HuH-7.5 (cell line): ENCODE measurements at places on chromosomes 7 and 10.

DNA sequence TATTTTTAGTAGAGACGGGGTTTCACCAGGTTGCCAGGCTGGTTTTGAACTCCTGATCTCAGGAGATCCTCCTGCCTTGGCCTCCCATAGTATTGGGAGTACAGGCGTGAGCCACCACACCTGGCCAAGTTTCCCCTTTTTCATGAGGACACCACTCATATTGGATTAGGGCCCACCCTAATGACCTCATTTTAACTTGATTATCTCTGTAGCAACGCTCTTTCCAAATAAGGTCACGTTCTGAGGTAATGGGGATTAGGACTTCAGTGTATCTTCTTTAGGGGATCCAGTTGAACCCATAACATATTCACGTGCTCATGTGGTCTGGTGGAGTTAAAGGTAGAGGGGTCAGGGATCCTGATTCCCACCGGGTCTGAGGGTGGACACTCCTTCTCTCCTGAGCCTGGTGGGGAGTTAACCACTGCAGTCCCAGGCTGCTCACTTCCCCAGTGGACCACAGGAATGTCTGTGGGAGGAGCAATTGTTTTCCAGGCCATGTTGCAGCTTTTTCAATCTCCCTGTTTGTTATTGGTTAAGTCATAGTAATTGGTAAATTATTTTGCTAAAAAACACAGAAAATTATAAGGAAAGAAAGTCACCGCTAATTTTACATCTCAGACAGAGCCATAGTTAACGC, 130.5 kb downstream of the GRK5 start:
- no peak for DNase-seq

DNA sequence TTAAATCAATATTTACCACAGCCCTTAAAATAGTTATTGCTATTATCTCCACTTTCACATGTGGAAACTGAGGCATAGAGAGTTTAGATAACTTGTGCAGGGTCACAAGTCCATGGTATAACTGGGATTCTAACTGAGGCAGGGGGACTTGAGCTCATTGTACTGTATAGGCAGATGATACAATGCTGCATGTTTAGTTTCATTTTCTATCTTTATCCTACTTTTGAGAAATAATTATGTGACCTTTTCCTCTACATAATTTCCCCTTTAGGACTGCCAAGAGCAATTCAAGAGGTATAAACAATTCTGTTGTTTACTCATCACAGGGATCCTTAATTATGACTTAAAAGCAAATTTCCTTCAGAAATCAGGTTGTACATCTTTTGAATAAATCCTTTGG, 193.1 kb downstream of the SUGCT start:
- no peak for DNase-seq

- no peak for DNase-seq
These were observed 14.1 kb downstream of the SLC18A2 start for GRCh38 chr10:117254774-117255735.

DNA sequence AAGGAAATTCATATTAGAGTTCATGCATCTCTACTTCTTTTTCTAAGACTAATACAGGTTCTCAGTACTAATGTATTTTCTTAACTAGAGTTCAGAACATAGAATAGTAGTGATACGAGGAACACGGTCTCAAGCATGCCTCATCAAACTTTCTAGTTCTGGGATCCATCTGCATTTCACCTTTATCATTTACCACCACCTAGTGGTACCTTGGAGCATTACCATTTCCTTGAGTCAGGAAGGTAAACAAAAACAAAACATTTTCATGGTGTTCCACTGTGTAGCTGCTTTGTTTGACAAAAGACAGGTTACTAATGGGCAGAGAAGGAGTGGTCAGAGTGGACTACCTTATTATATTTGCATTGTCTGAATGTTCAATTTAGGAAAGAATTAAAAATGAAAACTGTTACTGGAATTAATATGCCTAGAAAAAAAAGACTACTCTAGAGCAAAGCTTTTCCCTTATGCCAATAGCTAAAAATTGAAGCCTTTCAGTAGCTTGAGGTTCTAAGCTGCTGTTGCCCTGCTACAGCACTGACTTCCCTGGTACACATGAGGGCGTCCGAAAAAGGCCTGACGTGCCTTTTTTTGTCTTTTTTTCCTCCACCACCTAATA, 44.5 kb downstream of the STARD3NL start:
- DNase-seq = peak; percentile 16

- no peak for DNase-seq
These were observed 192.8 kb upstream of the KLF6 start for GRCh38 chr10:3977761-3978160.

DNA sequence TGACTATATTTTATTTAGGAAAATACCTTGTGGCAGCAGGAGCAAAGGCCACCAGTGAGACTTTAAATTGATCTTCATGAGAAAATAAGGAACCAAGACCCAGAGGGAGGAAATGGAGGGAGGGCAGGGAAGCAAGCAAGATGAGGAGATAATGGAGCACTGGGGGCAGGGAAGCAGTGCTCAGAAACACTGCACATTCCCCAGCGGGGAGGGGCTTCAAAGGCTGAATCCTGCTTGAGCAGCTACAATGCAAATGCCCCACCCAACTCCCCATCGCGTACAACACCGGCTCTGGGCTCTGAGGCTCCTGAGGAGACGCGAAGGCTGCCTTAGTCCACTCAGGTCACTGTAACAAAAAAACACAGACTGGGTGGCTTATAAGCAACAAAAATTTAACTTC, 503.8 kb downstream of the GRID1 start:
- DNase-seq = no peak

GRCh38 chr10:4121502-4122380, 336.7 kb upstream of the KLF6 start:
- no peak for DNase-seq

- no peak for DNase-seq
These were observed 46.2 kb downstream of the VWDE start for GRCh38 chr7:12357508-12357907.

- DNase-seq = no peak
These were observed 93.9 kb downstream of the RBM20 start for GRCh38 chr10:110737886-110738634.

DNA sequence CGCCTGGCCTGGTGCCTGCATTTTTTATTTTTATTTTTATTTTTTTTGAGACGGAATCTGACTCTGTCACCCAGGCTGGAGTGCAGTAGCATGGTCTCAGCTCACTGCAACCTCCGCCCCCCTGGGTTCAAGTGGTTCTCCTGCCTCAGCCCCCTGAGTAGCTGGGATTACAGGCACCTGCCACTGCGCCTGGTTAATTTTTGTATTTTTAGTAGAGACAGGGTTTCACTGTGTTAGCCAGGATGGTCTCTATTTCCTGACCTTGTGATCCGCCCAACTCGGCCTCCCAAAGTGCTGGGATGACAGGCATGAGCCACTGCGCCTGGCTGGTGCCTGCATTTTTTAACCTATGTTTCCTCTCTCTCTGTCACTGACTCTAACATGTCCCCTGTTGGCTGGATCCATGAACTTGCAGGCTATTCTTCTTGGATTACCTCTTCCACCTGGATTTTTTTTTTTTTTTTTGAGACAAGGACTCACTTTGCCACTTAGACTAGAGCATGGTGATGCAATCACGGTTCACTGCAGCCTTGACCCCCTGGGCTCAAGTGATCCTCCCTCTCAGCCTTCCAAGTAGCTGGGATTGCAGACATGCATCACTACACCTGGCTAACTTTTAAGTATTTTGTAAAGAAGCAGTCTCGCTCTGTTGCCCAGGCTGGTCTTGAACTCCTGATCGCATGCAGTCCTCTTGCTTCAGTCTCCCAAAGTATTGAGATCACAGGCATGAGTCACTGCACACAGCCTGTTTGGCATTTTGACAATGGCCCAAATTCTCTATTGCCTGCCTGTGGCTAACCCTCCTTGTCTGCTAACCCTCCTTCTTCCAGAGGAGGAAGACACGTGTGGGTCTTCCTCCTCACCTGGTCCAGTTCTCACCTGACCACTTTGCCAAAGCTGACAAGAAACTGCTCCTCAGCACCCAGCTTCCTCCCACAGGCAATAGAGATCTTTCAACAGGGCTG, 23.0 kb upstream of the PRPF18 start:
- no peak for DNase-seq

GRCh38 chr10:92914478-92915325, 66.4 kb downstream of the EXOC6 start:
- peak; percentile 13 for DNase-seq

GRCh38 chr10:117718986-117719920, 176.7 kb downstream of the EMX2 start:
- DNase-seq = no peak

DNA sequence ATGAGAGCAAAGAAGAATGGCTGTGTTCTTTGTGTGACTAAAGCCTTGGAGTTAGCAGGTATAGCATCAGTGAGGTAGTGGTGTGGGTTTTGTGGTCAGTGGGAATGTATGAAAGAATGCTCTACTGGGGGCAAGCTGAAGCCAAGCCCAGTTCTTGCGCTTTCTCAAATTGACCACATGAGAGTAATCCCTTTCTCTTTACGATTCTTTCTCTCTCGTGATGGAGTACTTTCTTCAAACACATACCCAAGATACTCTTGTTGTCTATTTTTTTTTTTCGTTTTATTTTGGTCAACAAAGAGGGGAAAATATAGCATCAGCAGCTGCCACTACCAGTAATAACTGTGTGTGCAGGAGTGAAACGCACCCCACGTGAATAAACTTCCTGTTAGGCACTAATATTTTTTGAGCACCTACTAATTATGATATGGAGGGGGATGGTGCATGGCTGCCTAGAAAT, 8.4 kb upstream of the PANK1 start:
- DNase-seq = no peak

DNA sequence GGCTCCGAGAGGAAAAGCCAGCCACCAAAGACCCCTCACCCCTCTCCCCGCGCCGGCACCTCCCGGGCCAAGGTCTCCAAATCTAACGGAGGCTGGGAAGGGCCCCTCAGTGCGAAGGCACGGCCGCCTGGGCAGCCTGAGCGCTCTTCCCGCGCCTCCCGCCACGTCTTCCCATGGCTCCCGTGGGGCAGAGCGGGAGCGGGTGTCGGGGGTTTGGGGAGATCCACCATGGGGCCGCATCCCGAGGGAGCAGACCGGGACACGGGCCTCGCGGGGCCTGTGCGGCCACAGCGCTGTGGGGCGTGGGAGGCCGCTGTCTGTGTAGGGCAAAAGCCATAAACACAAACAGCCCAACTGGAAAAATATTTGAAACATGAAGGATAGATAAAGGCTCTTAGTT, 22.4 kb downstream of the GPER1 start:
- no peak for DNase-seq

DNA sequence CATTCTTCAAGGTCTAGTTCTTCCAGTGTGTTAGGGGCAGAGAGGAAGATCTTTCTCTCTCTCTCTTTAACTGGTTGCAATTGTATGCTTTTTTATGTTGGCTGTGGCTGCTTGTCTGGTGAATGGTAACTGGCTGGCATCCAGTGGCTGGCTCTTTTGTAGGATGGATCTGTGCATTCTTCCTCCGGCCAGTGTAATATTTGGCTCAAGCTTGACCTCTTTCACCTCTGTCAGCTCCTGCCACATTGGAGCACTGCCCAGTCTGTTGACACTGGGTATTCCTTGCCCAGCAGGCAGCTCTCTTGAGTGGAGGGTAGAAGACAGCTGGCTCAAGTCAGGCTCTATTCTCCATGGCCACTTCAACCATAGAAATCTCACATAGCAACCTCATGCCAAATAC, 528.3 kb downstream of the PHTF2 start:
- no peak for DNase-seq

- DNase-seq = no peak
These were observed 3.6 kb downstream of the SRI start for GRCh38 chr7:88216276-88216675.

DNA sequence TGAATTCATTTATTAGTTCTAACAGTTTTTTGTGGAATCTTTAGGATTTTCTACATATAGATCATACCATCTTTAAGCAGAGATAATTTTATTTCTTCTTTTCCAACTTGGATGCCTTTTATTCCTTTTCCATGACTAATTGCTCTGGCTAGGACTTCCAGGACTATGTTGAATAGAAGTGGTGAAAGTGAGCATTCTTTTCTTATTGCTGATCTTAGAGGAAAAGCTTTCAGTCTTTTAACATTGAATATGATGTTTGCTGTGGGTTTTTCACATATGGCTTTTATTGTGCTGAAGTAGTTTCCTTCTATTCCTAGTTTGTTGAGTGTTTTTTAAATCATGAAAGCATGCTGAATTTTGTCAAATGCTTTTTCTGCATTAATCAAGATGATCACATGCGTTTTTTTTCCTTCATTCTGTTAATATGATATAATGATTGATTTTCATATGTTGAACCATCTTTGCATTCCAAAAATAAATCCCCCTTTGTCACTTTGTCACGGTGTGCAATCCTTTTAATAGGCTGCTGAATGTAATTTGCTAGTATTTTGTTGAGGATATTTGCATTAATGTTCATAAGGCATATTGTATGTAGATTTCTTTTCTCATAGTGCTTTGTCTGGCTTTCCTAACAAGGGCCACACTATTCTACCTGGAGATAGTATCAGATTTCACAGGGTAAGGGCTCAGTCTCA, 92.9 kb downstream of the ZNF467 start:
- DNase-seq = no peak

DNA sequence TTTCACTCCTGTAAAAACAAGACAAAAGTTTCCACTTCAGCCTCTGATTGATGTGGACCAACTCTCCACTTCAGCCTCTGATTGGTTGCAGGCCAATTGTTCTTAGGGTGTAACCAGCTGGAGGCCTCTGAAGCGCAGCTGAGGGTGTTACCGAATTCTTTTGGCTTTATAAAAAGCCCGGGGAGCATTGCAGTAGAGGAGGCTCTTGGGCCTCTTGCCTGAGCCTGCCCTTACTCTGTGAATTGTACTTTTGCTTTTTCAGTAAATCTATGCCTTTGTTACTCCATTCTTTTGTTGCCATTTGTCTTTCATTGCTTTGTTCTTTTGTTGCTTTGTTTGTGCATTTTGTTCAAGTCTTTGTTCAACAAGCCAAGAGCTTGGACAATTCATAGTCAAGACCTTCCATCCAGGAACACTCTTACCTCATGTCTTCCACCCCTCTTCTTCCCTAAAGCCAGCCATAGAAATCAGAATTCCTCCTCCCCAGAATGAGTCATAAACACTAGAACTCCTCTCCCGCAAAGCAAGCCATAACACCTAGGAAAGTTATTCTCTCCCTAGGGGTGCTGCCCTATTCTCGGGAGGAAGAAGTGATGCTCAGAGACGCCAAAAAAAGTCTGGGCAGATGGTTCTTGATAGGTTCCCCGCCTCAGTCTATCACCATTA, 53.5 kb upstream of the ARMC3 start:
- no peak for DNase-seq

GRCh38 chr10:117167789-117168674, 29.3 kb upstream of the KCNK18 start:
- peak; percentile 85 for DNase-seq

DNA sequence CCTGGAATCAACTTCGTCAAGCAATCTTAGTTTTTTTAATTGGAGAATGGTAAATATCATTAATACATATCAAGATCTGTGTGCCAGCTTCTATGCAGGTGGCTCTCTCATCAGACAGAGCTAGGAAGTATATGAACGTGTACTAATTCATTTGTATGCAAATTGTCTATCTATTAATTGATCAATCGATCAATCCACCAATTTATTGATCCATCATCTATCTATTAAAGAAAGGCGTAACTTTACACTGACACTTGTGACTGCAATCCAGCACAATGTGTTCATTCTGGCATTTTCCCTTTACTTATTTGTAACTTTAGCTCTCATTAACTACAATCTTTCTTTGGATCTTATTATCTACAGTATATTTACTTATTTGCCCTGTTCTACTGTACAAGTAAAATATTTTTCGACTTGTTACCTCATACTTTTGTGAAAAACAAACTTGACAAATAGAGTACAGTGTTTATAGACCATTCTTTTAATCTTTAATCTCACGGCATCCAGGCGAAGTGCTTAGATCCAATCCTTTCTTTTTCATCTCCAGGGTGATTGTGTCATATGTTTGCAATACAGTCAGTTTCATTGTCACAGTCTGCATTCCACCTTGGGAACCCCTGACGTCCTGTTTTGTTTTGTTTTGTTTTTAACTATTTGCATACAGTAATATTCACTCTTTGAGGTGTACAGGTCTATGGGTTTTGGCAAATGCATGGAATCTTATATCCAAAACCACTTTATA, 22.0 kb upstream of the GHRHR start:
- DNase-seq = no peak
